ENCODE measurements at places on chromosomes 7 and 10. TPM values are rescaled to one million over a fixed set of nuclear protein-coding genes. Genes with fewer than 3 reads are reported as not detected.
A peak's percentile ranks its signal among the peaks of the same experiment; 100 is the strongest.

The UNCX gene
- total RNA-seq, result not detected

The BTBD16 gene
- total RNA-seq, result not detected

The INHBA gene
- 84.7 TPM for total RNA-seq

The ZPBP gene
- total RNA-seq, result not detected

The ST8SIA6 gene
- total RNA-seq, result 0.91 TPM

The SLC39A12 gene
- not detected for total RNA-seq

- DNase-seq, result peak; percentile 58
These were observed 18.2 kb downstream of the COL13A1 start for GRCh38 chr10:69819716-69820506.

DNA sequence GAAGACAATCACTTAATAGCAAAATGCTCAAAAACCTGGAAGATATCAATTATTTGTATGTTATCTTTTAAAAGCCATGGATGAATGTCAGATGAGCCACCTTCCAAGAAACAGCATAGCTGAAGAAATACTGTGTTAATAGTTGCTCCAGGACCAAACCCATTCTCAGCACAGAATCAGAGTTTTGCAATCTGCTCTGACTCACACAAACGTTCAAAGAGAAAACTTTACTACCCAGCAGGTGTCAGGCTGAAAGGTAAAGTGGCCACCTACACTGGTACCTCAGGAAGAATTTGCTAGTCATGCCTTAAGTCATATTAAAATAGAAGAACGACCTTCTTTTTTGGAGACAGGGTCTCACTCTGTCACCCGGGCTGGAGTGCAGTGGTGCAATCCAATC, 526.5 kb downstream of the PARD3 start:
- DNase-seq, result no peak

- peak; percentile 74 for DNase-seq
These were observed 68.0 kb upstream of the ZNF438 start for GRCh38 chr10:31099664-31100063.

- no peak for DNase-seq
These were observed 172.7 kb downstream of the GNAI1 start for GRCh38 chr7:80307227-80307856.

DNA sequence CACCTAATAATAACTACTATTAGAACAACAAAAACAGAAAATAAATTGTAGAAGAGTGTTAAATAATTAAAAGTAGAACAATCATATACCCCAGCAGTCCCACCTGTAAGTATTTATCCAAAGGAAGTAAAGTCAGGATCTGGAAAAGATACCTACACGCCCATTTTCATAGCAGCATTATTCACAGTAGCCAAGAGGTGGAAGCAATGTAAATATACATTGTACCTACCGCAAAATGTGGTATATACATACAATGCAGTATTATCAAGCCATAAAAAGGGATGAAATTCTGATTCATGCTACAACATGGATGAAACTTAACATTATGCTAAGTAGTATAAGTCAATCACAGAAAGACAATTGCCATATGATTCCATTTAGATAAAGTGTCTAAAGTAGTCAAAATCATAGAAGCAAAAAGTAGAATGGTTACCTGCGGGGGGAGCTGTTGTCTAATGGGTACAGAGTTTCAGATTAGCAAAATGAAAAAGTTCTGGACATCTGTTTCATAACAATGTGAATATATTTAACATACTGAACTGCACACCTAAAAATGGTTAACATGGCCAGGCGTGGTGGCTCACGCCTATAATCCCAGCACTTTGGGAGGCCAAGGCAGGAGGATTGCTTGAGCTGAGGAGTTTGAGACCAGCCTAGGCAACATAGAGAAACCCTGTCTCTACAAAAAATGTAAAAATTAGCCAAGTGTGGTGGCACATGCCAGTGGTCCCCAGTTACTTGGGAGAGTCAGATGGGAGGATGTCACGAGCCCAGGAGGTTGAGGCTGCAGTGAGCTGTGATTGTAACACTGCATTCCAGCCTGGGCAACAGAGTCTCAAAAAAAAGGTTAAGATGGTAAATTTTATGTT, 6.0 kb upstream of the TMED4 start:
- peak; percentile 69 for DNase-seq

- DNase-seq, result no peak
These were observed 131.1 kb downstream of the ELAPOR2 start for GRCh38 chr7:86928308-86928707.

DNA sequence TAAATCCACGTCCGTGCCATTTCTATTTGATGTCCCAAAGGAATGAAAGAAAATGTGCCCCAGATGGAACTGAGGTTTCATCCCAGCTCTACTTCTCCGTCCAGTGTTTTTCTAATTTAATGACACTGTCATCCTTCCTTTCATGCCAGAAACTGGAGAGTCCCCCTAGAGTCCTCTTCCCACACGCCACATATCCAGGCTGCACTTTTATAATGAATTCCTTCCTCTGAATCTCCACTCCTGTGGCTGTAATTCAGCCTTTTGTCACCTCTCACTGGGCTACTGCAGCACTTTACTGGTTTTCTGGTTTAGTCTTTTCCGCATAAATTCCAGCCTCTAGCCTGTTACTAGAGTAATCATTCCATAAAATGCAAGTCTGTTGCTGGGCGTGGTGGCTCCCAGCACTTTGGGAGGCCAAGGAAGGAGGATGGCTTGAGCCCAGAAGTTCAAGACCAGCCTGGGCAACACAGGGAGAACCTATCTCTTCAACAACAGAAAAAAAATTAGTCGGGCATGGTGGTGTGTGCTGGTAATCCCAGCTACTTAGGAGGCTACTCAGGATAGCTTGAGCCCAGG, 142.6 kb upstream of the RHEB start:
- no peak for DNase-seq

DNA sequence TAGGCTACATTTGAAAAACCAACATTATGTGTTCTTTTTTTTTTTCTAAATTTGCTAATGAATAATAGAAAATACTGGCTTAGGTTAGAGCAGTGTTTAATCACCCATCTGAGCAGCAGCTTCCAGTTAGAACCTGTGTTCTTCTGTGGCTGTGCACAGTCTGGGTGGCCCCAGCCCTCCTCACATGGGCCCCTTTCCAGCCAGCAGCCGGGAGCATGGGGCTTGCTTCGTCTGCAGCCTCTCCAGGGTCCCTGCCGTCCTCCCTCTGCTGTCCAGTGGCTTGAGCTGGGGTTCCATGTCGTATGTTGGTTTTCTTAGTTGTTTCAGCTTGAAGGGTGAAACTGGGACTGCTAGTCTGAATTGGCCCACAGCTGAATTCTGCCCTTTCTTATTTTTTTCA, 37.3 kb downstream of the BNIP3 start:
- no peak for DNase-seq

DNA sequence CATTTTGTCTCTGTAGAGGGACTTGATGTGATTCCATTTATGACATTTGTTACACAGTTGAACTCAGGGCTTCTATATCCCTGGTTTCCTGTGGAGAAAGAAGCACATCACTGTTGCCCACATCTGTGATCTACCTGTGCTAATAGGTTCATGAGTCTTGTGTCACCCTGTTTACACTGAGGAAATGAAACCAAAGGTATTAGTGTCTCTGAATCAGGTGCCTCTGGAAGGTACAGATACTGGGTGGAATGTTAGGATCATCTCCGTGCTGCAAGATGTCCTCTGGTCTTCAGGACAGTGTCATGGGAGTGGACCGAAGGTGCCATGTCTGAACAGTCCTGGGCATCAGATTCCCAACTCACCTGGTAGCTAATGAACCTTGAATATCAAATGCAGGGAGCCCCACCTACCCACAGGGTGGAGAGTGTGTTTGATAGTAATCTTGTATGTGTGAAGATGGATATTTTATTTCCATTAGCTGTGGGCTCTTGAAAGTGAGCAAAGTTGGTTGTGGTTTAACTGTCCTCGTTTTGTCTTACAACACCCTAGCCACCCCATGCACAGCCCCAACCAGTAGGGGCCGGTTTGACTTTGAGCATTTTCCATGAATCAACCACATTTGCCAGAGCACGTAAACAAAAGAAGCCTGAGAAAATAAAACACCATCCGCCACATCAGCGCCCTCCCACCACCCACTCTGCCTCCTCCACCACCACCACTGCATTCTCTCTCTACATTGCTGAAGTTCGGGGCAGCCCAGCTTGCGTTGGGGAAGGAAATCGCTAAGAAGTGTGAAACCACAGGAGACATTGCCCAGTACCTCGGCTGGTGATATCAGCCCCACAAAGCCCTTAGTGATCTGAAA, 40.7 kb downstream of the TARP start:
- DNase-seq, result peak; percentile 66

DNA sequence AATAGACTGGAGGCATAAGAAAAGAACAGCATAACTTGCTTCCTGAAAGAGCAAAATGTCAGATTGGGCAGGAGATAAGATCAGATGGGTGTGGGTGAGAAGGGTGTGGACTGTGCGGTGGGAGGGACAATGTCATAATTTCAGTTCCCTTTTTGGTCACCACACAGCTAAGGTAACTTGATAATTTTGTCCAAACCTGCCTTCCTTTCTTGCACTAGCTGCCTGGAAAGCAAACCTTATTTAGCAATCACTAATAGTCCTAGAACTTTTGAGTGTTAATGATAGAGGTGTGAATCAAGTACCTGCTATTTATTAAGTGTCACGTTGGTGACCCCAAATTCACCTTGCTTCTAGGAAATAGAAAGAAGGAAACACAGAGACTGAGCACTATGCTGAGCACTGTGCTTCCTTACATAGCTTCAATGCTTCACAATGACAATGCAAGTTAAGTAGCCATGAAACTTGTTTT, 72.4 kb upstream of the SP4 start:
- no peak for DNase-seq

- DNase-seq, result peak; percentile 90
These were observed 10.1 kb upstream of the C10orf95 start for GRCh38 chr10:102461187-102462054.

GRCh38 chr10:97584060-97584797, at the start of gene HOGA1:
TSS of gene HOGA1 (plus strand) at chr10:97584389. CDS start at chr10:97584704, 315 bp downstream.
- peak; percentile 60 for DNase-seq

- DNase-seq, result no peak
These were observed 12.0 kb downstream of the SFTPD start for GRCh38 chr10:79936625-79937615.

GRCh38 chr10:79890469-79890868, 58.4 kb downstream of the SFTPD start:
- no peak for DNase-seq

- DNase-seq, result no peak
These were observed 2.7 kb downstream of the EGR2 start for GRCh38 chr10:62813453-62813852.

GRCh38 chr10:59078978-59079377, 97.5 kb upstream of the PHYHIPL start:
- DNase-seq, result no peak

- no peak for DNase-seq
These were observed 122.5 kb upstream of the LANCL2 start for GRCh38 chr7:55242613-55243012.

DNA sequence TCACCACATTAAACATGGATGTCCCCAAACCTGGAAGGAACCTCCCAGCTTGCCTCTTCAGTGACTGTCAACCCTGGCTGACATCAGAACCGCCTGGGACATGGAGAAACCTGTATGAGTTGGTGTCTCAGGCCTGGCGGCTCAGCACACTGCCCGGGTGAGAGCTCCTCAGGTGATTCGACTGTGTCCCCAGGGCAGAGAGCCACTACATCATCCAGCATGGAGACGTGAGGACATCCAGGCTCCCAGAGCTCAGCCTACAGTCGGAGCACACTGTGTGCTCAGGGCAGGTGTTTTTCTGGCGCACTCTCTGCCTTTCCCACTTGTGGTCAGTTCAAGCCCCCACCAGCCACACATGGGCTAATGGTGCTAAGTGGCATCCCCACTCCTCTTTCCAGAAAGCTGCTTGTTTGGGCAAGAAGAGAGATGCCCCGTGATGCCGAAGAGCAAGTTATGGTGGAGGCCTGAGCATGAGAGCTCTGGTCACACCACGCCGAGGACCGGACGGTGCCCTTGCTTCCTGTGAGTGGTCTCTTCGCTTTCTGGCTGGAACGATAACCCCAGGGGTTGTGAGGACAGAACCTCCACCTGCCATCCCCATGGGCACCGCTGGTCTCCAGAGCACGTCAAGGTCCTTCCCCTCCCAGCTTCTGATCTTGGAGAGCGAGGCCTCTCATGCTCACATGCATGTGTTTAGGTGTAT, 38.5 kb downstream of the AMZ1 start:
- no peak for DNase-seq

DNA sequence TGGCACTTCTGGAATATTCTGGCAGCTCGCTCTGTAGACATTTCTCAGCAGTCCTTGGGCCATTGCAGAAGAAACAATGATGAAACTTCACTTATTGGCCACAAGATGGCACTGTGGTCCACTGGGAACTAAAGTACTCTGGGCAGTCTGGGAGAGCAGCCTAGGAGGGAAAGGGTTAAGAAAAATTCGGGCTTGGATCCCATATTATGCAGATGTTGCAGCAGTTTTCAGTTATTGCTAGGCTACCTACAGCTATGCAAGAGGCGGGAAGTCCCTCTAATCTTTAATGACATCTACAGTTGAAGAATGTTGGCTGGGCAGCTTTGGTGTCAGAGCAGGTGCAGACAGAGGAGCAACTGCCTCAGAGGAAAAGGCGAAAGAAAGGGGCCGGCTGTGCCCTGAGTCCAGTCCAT, 201.7 kb upstream of the PRSS58 start:
- peak; percentile 79 for DNase-seq

DNA sequence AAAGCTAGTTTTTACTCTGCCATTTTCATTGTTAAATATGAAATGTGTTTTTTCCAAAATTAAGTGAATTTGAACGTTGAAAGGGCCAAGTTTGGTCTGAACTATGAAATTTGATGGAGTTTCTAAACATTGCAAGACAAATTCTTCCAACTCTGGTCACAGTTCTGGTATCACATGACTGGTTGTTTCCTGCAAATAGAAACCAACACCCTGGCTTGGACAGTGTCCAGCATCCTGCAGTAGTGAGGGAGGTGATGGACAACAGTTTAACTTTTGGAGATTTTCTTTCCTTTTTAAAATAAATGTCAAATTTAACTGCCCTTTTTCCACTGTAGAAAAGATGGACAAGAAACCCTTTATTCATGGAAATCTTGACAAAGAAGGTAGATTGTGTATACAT, 54.8 kb upstream of the AGBL3 start:
- DNase-seq, result no peak

DNA sequence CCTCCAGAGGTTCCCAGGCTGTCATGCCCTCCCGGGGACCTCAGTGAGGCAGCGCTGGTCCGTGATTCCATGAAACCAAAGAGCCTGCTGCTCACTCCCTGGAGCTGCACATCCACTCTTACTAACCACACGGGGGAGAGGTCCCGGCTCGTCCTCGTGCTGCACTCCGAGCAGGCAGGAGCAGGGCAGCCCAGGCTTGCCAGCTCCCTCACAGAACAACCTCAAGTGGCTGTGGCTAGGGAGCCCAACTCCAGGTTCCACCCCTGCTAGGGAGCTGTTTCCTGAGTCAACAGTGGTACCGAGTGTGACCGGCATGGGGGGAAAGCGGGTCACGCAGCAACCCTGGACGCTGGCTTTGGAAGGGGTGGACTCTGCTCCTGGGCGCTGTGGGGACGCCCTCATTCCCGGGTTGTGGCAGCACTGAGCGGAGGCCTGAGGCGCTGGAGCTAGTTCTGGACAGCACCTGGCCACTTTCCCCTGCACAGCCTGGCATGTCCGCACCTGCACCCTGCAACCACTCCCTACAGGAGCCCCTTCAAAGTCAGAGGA, 27.9 kb upstream of the PPP2R2D start:
- no peak for DNase-seq

Measured in Daoy (cell line).